ENCODE measurements at places on chromosomes 1 and 21.

DNA sequence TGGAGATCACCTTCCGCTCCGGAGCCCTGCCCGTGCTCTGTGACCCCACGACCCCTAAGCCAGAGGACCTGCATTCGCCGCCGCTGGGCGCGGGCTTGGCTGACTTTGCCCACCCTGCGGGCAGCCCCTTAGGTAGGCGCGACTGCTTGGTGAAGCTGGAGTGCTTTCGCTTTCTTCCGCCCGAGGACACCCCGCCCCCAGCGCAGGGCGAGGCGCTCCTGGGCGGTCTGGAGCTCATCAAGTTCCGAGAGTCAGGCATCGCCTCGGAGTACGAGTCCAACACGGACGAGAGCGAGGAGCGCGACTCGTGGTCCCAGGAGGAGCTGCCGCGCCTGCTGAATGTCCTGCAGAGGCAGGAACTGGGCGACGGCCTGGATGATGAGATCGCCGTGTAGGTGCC lies 9.6 kb downstream of the SPATA46 start:
- DNase-seq, result no peak

- DNase-seq, result no peak
Observed at GRCh38 chr1:72362538-72362937, 80.2 kb upstream of the NEGR1 start.

DNA sequence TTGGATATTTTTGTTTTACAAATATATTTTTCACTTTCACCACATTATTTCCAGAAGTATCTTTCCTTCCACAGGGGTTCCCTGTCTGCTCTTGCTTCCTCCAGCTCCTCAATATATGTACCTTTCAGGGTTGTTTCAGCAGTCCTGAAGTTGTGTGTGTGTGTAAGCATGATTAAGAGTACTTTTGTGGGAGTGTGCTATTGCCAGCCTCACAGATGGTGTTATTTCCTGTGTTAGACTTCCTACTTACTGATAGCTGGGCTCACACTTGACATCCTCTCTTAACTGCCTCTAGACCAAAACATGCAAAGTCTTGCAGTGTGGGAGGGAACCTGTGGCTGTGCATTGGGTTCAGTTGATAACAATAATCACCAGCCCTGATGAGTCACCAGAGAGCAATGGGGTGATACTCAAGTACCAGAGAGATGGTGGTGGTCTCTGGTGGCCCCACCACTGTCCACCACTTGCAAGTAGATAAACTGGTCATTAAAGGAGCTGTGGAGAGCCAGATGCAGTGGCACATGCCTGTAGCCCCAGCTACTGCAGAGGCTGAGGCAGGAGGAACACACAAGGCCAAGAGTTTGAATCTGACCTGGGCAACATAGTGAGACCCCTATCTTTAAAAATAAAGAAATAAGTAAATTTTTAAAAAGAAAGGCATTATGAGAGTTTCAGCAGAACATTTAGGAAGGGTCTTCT lies 126.7 kb downstream of the NR5A2 start:
- no peak for DNase-seq

DNA sequence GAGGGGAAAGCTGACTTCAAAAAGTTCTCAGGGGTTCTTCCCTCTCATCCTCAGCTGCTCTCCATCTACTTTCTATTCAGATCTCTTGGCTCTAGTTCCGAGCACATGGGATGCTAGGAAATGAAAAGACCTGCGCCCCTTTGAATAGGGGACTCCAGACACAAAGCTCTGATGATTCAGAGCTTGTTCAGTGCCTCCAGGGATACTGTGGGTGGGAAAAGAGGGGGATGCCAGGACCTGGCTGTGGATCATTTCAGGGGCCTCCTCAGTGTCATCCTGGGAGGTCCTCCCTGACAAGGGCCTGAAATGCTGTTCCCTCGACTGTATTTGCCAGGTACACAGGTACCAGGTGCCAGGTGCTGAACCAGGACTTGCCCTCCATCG lies 943 bp upstream of the KIAA0040 start:
- DNase-seq, result no peak

- DNase-seq, result no peak
Observed at GRCh38 chr1:27103498-27103897, 51.4 kb downstream of the SLC9A1 start.

- DNase-seq, result no peak
Observed at GRCh38 chr1:172727956-172728603, 69.2 kb downstream of the FASLG start.

DNA sequence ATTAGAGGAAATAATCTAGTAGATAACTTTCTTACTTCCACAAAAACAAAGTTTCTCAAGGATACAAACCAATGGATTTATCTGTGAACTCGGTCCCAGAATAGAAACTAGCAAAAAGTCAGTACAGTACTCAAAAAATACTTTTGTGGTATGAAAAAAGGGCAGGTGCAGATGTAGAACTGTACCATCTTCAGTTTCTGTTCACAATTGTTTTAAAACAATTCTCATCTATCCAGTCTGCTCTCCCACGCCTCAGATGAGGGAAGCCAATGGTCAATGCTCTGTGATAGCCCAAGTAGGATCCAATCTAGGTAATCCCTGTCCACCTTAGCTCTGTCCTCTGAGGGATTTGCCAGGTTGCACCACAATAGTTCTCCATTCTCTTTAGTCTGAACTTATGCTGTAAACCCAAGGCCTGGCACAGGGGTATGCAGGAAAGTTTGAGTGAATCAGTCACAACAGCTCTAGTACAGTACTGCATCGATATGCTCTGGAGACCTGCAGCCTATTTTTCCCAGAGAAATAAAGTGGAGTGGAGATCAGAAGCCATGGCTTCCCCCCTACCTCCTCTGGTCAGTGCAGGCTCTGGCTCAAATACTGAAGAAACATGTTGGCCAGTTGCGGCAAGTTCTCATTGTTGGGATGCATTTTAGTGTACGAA lies 1.4 kb downstream of the KTI12 start:
- no peak for DNase-seq

GRCh38 chr1:177927021-177927596 lies 42.7 kb downstream of the SEC16B start:
- DNase-seq, result no peak

GRCh38 chr1:210441028-210441427 lies 112.3 kb downstream of the HHAT start:
- DNase-seq, result no peak

- DNase-seq, result no peak
Observed at GRCh38 chr1:172343240-172344160, 77.0 kb upstream of the C1orf105 start.

DNA sequence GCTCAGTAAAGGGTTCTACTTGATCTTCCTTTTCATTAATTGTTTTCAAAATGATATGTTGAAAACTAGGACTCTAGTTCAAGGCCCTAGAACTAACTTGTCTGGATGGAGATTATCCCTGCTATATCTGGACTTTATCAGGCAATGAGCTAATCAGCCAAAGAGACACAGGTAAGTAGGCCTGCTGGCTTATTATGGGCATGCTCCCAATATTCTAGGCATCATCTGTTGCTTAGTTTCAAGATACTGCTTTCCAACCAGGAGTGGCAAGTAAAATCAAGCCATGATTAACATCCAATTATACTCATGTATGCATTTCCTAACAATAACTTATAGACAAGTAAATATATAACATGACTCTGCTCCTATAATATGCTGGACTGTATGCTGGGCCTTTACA lies 4.2 kb downstream of the DNASE2B start:
- no peak for DNase-seq

DNA sequence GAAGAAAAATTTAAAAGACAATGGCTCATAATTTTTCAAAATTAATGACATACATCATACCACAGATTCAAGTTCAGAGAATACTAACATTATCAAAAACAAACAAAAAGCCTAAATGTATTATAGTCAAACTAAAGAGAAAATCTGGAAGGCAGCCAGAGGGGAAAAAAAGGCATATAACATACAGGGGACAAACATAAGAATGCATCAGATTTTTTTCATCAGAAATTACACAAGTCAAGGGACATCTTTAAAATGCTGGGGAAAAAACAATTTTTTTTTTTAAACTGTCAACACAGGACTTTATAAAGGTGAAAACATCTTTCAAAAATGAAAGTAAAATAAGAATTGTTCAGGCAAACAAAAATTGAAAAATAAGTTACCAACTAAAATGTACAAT lies 478.4 kb upstream of the PLXNA2 start:
- no peak for DNase-seq

DNA sequence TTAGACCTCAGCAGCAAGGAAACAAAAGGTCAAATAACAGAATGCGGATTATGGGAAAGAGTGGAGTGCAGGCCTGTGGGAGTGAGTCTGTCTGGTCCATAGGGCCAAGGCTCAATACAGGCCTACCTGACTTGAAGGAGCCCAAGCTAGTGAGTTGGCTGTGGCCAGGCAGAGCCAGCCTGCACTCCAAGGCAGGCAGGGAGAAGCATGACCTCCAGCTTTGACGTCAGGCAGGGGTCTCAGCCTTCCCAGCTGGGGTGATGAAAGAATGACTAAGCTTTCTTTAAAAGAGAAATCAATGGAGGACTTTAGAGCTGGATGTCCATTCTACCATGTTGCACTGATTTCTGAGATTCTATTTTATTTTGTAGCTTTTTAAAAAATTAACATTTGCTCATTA lies 62.8 kb downstream of the RHOU start:
- DNase-seq, result no peak

- DNase-seq, result no peak
Observed at GRCh38 chr1:193125369-193125768, 3.5 kb downstream of the CDC73 start.

- no peak for DNase-seq
Observed at GRCh38 chr1:110453829-110454228, 2.9 kb downstream of the PROK1 start.

DNA sequence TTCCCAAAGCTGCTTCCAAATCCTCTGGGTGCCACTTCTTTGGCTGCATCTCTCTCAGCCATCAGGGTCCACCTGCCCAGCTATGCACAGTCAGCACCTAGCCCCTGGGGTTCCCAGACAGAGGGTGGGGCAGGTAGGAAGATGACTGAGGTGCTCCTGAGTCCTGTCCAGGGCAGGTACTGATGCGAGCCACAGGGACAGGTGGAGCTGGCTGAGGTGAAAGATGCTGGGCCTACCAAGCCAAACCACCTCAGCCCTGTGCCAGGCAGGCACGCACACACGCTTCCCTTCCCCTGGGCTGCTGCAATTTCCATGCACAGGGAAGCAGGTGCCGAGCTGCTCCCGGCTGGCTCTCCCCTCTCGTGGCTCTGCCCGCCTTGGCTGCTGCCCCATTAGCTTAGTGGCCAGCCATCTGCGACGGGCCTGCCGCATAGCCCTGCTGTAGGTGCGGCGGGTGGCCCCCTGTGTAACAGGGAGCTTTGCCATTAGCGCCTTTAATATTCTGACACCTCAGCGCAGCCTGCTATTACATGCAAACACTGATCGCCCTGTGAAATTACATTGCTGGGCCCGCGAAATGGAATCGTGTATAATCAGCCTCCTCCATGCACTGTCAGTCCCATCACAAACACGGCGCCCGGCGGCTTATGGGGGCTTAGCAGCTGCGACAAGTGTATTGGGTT lies 38.9 kb downstream of the DMAP1 start:
- peak; percentile 74 for DNase-seq

DNA sequence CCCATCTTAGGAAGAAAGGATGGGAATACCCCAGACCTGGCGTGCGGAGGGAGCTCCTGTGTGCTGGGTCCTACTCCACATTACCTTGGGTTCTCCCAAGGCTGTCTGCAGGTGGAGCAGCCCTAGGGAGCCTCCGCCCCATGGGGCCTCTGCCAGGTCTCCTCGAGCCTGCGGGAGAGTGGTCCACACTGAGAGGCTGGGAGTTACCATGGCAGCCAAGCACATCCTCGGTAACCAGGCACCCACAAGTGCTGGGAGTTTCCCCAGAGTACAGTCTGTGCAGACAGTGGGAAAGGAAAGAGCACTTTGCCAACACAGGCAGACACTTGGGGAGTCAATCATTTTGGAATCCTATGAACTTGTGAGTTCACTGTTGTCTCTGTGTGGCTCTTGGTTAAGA lies 249.4 kb downstream of the DYRK1A start:
- no peak for DNase-seq

DNA sequence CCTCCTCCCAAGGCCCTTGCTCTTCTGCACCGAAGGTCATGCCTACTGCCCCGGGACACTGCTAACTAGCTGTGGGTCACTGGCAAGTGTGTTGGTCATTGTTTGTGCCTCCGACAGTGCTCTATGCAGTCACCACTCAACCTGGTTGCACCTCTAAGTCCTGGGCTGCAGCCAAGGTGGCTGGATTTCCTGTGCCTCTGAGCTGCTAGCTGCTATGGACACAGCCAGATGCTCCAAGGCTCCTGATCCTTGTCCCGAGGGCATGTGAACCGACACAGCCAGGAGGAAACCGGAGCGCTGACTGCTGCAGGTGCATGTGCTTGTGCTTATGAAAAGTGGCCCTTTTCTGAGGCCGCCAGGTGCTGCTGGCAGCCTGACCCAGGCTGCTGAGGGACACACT lies 14.7 kb upstream of the SPOCD1 start:
- peak; percentile 24 for DNase-seq

DNA sequence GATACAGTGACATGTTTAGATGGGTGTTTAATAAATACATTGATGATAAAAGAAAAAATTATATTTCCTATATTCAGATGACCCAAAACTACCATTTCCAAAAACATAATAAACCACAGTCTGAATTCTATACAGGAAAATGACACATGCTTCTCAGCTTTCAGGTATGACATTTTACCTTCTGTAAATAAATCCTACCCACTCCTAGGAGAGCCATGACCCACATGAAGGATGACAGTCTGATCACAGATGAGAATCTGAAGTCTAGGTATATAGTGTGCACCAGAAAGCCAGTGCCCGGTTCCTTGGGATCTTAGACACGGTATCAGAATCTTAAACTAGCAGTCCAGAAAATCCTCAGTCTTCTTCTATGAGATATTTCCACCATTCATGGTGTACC lies 3.7 kb upstream of the GJA9 start:
- DNase-seq, result no peak

DNA sequence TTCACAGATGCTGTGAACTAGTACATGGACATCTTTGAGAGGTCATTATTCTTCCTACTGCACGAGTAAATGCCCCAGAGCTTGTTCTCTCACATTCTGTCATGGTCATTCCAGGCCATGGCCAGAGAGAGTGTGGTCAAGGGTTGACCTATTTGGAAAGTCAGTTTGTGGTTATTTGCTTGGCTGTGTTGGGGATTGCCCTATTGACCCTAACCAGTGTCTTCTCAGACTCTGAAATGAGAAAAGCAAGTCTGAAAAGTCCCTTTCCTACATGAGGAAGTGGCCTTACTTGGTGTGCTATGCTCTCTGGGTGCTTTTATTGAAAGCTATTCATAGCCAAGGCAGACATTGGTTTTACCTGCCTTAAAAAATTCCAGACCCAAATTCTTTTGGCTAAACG lies 26.6 kb downstream of the CLIC6 start:
- DNase-seq, result no peak

DNA sequence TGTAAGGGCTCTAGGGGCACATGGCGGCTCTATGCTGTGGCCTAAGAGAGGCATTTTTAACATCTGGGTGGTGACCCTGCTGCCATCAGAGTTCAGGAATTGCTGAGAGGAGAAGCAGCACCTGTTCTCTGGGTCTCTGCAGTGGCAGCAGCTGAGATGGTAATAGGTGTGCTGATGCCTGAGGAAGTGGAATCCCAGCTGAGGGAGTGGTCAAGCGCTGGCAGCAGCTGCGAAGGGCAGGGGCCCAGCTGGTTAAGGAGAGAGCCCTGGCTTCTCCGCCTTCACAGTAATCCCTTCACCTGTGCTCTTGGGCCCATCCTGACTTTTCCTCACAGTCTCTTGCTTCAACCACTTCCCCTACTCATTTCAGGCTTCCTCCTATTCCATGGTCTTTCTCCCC lies 39.8 kb downstream of the GJA5 start:
- no peak for DNase-seq
